Osteoblast (primary cell): ENCODE measurements at places on chromosomes 6 and 20. TPM values are rescaled to one million over a fixed set of nuclear protein-coding genes. Genes with fewer than 3 reads are reported as not detected.

The TBXT gene
- total RNA-seq, result not detected in 2 replicates

The GJA10 gene
- total RNA-seq, result not detected in 2 replicates

The RSPH9 gene
- under 0.01 and 0.36 TPM in 2 replicates for total RNA-seq

The ZNF512B gene
- total RNA-seq, result 12.1 and 14.5 TPM in 2 replicates

The PPIL6 gene
- 5.3 and 5.8 TPM in 2 replicates for total RNA-seq

The PTPN1 gene
- total RNA-seq, result 27.4 and 28.6 TPM in 2 replicates

The DEFB129 gene
- not detected in 2 replicates for total RNA-seq

DNA sequence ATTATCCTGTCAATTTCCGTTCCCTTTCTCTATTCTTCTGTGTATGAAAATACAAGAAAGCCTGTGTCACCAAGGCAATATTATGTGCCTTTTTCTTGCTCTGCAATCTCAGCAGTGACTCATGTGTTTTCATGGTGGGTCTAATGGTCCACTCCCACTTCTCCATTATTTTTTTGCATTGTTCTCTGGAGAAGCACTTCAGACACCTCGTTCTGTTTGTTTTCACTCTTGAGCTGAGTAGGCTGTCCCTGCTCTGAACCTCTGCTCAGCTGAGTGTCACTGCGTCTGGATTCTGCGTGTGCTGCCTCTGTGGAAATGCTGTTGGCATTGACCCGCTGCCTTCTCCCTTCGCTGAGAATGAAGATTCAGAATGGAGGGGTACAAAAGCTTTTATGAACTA, 230.6 kb downstream of the TMEM242 start:
- H3K27ac ChIP-seq, result no peak overlapping the region
- H3K27me3 ChIP-seq, result no peaks in the 10 kb centered on the region
- DNase-seq, result no peak

GRCh38 chr6:56934876-56935275, 20.0 kb upstream of the BEND6 start:
- no peaks in the 10 kb centered on the region for H3K27me3 ChIP-seq
- H3K36me3 ChIP-seq, result peaks cover 6% of the 10 kb centered on the region
- no peak for DNase-seq
- no peak overlapping the region for H3K4me3 ChIP-seq
- no peak overlapping the region for H3K27ac ChIP-seq

- H3K27me3 ChIP-seq, result peaks cover 56% of the 10 kb centered on the region
- peak; percentile 76 for DNase-seq
- no peaks in the 10 kb centered on the region for H3K36me3 ChIP-seq
- peaks cover 42% of the 10 kb centered on the region for H3K4me1 ChIP-seq
- H3K27ac ChIP-seq, result no peak overlapping the region
Measured at GRCh38 chr6:107490566-107491137, 735 bp downstream of the SOBP start.

DNA sequence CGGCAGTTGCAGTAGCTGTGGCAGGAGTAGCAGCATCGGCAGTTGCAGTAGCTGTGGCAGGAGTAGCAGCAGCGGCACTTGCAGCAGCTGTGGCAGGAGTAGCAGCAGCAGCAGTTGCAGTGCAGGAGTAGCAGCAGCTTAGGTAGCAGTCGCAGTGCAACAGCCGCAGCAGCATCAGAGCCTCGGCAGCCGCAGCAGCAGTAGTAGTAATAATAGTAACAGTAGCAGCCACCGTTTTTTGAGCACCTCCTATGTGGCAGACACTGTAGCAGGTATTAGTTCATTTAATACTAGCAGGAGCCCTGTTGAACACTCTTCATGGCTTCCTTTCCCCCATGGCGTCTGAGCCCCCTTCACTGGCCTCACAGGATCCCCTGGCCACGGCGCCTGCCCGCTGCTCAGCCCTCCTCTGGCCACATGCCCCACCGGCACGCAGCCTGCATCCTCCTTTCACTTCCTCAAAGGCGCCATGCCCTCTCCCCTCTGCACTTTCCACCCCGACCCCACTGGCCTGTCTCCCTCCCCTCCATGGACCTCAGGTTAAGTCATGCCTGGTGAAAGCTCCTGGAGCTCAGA, 19.1 kb upstream of the IRF4 start:
- no peak for DNase-seq
- H3K4me1 ChIP-seq, result no peaks in the 10 kb centered on the region
- H3K27me3 ChIP-seq, result peaks cover 31% of the 10 kb centered on the region
- H3K36me3 ChIP-seq, result no peaks in the 10 kb centered on the region
- H3K4me3 ChIP-seq, result no peak overlapping the region
- no peak overlapping the region for H3K27ac ChIP-seq

- no peaks in the 10 kb centered on the region for H3K36me3 ChIP-seq
- H3K4me3 ChIP-seq, result no peak overlapping the region
- H3K27me3 ChIP-seq, result no peaks in the 10 kb centered on the region
- peak overlapping the region; percentile 14 for H3K27ac ChIP-seq
Measured at GRCh38 chr6:20875369-20875963, 341.2 kb downstream of the CDKAL1 start.

DNA sequence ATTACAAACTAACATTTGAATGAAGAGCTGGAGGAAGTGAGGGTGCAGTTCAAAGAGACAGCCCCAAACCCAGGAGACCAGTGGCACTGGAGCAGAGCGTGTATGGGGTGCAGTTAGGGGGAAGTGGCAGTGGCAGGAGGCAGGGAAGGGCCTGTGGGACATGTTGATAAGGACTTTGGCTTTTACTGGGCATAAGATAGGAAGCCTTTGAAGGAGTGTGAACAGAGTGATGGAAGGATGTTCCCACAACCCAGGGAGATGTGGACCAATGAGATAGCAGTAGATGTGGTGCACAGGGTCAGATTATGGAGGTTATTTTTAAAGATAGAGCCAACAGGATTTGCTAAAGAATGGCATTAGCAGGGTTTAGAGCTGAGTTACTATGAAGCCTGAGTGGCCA, 56.4 kb downstream of the AIG1 start:
- peaks cover 4% of the 10 kb centered on the region for H3K4me1 ChIP-seq
- H3K27me3 ChIP-seq, result no peaks in the 10 kb centered on the region
- no peak for DNase-seq
- H3K27ac ChIP-seq, result no peak overlapping the region
- no peak overlapping the region for H3K4me3 ChIP-seq

- no peaks in the 10 kb centered on the region for H3K4me1 ChIP-seq
- no peaks in the 10 kb centered on the region for H3K27me3 ChIP-seq
- no peak for DNase-seq
- H3K36me3 ChIP-seq, result peaks cover 9% of the 10 kb centered on the region
- no peak overlapping the region for H3K27ac ChIP-seq
Measured at GRCh38 chr6:75892384-75892783, 143.3 kb downstream of the MYO6 start.

DNA sequence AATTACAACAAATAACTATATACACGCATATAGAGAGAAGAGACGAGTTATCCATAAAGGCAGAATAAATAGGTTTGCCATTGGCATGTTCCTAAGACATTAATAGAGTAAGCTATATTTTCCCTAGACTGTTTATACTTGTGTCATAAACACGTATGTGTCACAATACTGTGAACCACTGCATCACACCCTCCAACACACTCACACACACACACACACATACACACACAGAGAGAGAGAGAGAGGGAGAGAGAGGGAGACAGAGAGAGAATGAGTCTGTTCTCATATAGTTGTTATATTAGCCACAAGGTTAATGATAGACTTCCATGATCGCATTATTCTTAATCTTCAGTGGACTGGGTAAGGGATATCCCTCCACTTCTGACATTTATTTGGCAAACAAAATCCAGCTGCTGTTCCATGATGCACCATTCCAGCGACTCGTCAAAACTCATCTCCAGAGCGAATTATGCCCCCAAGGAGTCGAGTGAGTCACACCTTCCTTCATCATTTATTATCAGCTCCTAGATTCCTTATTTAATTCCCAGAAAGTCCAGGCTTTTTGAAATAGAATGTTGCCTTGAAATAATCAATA, 82.8 kb upstream of the HIVEP1 start:
- H3K4me1 ChIP-seq, result no peaks in the 10 kb centered on the region
- H3K4me3 ChIP-seq, result no peak overlapping the region
- no peak for DNase-seq
- H3K36me3 ChIP-seq, result no peaks in the 10 kb centered on the region

DNA sequence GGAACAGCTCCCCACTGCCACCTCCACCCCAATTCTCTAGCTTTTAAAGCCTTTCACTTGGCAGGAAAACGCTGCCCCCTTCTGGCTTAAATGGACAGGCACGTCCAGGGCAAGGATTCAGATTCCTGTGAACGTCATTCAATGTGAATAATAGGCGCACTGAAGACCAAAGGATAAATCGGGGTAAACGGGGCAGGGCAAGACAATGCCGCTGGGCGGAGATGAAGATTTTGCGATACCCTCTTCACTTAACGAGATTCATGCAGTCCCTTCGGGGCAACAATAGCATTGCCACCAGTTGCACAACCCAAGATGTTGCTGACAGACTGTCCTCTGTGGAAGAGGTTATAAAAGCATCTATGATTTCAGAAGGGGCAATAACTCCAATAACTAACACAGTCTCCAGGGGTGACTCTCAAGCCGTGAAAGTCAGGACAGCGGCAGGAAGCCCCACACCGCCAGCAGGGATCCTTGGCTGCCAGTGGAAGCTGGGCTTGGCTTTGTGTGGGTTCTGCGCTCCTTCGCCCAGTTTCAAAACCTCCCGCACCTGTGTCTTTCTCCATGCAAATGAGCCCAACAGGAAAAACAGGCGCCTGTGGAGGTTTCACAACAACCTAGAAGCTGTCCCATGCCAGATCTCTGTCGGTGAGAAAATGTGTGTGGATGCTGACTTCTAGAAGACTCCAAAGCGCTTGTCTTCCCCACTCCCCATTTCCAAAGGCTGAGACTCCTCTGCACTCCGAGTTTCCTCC, 291.8 kb downstream of the BMP7 start:
- H3K27me3 ChIP-seq, result no peaks in the 10 kb centered on the region
- H3K4me1 ChIP-seq, result no peaks in the 10 kb centered on the region
- H3K4me3 ChIP-seq, result no peak overlapping the region
- H3K27ac ChIP-seq, result no peak overlapping the region
- H3K36me3 ChIP-seq, result no peaks in the 10 kb centered on the region
